ENCODE measurements at places on chromosomes 3 and 15.

GRCh38 chr3:23479026-23479425 lies 275.9 kb downstream of the UBE2E2 start:
- no peak for DNase-seq

DNA sequence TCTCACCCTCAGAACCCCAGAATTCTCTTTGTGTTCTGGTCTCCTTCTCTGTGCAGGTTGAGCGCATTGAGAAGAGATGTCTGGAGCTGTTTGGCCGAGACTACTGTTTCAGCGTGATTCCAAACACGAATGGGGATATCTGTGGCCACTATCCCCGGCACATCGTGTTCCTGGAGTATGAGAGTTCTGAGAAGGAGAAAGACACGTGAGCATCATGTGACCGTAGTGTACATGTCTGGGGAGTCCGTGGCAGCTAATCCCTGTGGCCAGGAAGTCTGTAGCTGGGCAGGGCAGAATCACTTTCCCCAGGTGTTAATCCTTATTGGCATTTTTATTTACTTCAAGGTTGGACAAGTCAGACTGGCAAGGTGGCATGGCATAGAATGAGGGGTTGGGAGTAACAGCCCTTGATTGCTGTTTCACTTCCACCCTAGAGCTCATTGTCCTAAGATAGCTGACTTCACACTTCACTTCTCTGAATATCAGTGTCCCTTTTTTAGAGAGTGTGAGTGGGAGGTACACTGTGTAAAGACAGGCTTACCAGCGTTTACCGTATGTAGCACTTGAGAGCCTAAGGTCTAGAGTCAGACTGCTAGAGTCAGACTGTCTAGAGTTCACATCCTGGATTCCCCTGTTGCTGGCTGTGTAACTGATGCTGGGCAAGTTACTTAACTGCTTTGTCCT lies 4.4 kb downstream of the MTMR14 start:
- DNase-seq: no peak

DNA sequence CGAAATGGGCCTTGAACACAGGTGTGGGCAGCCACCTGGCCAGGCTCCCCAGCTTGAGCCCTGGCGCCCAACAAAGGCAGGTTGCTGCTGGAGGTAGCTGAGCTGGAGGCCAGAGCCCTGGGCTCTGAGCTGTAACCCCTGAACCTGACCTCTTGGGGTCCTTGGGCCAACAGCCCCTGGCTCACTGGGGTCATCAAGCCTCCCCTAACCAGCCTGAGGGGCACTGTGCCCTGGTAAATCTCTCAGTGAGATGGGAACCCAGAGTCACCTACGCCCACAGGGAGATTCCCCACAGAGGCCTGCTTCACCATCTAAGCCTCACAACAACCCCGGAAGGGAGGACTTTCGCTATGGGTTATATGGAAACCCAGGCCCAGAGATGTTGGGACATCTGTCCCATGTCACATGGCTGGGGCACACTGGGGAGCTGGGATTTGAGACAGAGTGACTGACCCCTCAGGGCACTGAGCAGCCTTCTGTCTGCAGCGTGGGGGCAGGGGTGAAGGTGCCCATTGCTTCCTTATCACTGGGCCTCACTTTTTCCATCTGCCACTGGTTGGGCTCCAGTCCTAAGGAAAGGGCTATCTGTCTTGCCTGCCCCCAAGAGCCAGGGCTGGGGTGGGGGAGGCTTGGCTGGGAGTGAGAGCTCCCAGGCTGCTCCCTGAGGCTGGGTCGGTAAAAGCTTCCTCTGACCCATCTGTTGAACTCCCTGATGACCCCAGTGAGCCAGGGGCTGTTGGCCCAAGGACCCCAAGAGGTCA lies 59.1 kb downstream of the IQSEC1 start:
- DNase-seq: peak; percentile 60

GRCh38 chr3:47899495-47900108 lies 96.7 kb downstream of the DHX30 start:
- no peak for DNase-seq

- no peak for DNase-seq
These were observed 243.6 kb upstream of the MDFIC2 start for GRCh38 chr3:70556056-70556455.

DNA sequence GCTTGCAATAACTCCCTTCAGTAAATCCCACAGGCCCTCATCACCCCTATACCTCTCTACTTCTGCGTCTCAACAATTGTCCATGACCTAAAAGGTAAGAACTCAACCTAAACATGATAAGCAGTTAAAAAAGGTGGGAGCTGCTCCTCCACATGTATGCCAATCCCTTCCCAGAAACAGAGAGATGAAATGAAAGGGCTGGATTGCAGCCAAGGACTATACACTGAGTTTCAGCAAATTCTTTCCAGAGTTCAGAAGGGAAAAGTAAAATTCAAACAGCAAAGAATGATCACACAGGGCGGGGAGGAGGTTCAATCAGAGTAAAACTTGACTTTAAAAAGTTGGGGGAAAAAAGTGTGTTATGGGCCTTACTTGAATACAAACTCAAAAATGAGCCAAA lies 27.5 kb downstream of the PLOD2 start:
- no peak for DNase-seq

- DNase-seq: no peak
These were observed 28.4 kb downstream of the KAT2B start for GRCh38 chr3:20068512-20069177.

DNA sequence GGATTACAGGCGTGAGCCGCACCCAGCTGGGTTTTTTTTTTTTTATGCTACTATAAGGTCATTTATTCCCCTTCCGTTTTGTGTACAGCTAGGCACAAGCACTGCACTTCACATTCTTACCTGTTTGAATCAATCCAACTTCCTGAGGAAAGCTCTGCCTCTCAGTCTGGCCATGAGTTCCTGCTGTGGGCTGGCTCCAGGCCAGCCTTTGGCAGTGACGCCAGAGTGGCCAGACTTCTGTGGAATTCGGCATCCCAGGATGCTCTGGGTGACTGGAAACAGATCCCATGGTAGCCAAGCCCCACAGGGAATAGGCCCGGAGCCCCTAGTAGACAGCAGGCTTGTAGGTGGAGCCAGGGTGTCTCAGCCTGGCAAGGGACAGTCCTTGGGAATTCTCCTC lies 21.5 kb upstream of the TIMP4 start:
- DNase-seq: no peak

GRCh38 chr3:114089675-114090074 lies 33.1 kb downstream of the QTRT2 start:
- DNase-seq: no peak

DNA sequence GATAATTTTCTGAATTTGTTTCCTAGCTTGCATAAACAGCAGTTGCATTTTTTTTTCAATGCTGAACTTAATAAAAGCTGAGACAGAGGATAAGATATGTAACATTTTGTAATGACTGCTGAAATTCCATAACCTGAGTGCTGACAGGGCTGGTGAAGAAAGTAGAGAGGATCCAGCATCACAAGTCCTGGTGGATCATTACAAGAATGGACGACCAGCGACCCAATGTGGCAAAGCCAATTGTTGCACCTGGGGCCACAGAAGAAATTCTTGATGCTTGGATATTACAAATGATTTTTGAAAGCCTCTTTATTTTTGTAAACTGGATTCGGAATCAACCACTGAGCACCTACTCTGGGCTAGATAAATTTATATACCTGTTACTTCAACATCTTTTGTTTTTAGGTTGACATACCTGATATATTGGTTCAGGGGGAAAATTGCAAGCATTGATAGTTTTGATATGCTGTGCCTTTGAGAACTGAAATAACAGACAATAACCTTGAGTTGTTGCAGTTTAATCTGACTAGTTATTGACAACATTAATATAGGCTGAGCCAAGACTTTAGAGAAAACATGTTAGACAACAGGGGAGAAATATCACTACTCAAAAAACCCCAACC lies 3.9 kb upstream of the ACTL6A start:
- DNase-seq: peak; percentile 61

GRCh38 chr3:181699171-181699903 lies 12.4 kb upstream of the SOX2 start:
- DNase-seq: no peak

Data from activated CD4-positive, alpha-beta T cell treated with anti-CD3 and anti-CD28 coated beads, Interleukin-2, amount 50 U/mL, for 16 hours (primary cell).